Osteocyte (in vitro differentiated cells): ENCODE measurements at places on chromosomes 2 and 18. TPM values are rescaled to one million over a fixed set of nuclear protein-coding genes. Genes with fewer than 3 reads are reported as not detected.

Gene CROCC2
- not detected in 2 replicates for total RNA-seq

Gene SPC25
- 4.4 and 5.6 TPM in 2 replicates for total RNA-seq

Gene CERKL
- total RNA-seq: not detected in 2 replicates

Gene GCG
- 0.57 TPM in 1 of 2 replicates, not detected in the other for total RNA-seq

Gene NXPH2
- not detected in 2 replicates for total RNA-seq

DNA sequence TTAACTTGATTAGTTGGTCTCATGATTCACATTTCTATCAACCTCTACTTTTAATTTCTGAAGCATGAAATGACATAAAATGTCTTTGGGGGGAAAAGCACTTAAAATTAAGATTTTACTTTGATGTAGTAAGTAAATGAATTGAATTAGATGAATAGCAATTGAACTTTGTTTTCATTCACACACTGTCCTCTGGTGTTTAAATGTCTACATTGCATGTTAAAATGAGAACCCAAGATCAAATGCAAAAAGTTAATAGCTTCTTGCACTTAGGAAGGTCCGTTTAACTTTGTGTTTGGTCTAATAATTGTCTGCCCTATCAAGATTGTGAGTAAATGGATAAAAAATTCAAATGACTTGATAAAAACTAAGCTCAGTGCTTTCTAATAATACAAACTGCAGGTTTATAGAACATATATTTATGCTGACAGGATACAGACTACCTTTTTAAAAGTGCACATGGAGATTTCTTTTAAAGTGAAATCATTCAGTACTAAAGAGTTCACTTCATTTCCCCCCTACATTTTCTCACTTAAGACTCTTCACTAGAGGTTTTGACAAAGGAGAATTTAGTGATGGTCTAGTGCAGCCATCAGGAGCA, 156.2 kb upstream of the NABP1 start:
- DNase-seq: no peak

DNA sequence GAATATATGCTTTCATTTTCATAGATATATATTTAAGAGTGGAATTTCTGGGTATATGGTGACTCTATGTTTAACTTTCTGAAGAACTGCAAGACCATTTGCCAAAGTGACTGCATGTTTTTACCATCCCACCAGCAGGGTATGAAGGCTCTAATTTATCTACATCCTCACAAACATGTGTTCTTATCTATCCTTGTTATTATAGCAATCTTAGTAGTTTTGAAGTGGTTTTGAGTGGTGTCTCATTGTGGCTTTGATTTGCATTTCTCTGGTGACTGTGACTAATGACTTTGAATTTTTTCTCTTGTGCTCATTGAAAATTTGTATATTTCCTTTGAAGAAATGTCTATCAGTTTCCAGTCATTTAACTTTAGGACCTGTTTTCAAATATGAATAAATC, 310.2 kb upstream of the NRP2 start:
- DNase-seq: no peak

GRCh38 chr2:222440673-222441422, 16.5 kb downstream of the SGPP2 start:
- no peak for DNase-seq

DNA sequence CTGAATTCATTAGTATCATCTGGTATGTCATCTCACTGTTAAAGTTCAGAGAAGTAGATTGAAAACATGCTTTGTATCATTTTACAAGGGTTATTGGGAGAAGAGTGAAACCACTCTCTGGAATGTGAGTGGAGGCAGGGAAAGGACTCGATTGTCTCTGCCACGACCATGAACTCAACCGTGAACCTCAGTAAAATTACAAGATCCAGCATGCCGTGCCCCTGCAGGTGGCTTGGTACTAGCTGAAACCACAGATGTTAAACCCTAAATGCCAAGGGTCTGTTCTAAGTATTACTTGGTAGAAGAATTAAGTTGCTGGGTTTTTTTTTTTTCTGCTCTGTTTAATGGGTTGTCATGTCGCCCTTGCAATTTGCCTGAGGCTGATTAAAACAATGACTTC, 197.2 kb downstream of the MYO3B start:
- no peak for DNase-seq

- no peak for DNase-seq
These were observed 35.0 kb upstream of the PSMD14 start for GRCh38 chr2:161273038-161273760.

- no peak for DNase-seq
These were observed 58.1 kb downstream of the KCNS3 start for GRCh38 chr2:17936599-17936998.

- no peak for DNase-seq
These were observed 66.7 kb downstream of the RTN4 start for GRCh38 chr2:54983345-54984220.

- no peak for DNase-seq
These were observed 64.8 kb upstream of the RND3 start for GRCh38 chr2:150552041-150552820.

GRCh38 chr2:163312713-163313112, 423.1 kb downstream of the FIGN start:
- DNase-seq: no peak

- no peak for DNase-seq
These were observed 4.4 kb downstream of the FHOD3 start for GRCh38 chr18:36301884-36302283.

DNA sequence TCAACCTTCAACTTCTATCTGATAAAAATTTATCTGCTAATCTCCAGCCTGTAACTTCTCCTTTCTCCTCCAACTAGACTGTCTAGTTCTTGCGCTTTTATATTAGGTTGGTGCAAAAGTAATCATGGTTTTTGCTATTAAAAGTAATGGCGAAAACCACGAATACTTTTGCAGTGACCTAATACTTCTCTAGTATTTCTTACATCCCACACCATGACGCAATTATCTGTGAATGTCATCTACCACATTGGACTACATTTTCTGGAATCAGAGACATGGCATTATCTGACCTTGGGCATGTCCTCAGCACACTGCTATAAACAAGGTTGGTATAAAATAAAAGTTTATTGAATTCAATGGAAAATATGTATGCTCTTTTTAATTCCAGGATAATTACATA, 370.2 kb upstream of the LYPD1 start:
- DNase-seq: no peak

- DNase-seq: no peak
These were observed 29.3 kb downstream of the EFHD1 start for GRCh38 chr2:232662486-232663260.

DNA sequence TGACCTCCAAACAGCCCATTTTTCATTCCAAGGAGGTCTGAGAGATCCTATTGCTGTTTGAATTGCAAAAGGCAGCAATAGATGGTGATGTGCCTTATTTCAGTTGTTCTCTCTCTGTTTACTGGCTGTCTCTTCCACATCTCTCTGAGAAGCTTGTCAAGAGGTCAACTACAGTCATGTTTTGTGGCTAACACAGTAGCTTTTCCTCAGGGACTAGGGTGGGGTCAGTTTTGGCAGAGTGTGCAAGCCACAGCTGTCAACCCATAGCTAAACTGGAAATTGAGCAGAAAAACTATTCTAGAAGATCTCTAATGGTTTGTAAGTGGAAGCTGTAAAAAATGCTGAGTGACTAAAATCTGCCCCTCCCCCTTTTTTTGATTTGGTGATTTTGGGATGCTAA, 67.1 kb downstream of the DIS3L2 start:
- DNase-seq: no peak

DNA sequence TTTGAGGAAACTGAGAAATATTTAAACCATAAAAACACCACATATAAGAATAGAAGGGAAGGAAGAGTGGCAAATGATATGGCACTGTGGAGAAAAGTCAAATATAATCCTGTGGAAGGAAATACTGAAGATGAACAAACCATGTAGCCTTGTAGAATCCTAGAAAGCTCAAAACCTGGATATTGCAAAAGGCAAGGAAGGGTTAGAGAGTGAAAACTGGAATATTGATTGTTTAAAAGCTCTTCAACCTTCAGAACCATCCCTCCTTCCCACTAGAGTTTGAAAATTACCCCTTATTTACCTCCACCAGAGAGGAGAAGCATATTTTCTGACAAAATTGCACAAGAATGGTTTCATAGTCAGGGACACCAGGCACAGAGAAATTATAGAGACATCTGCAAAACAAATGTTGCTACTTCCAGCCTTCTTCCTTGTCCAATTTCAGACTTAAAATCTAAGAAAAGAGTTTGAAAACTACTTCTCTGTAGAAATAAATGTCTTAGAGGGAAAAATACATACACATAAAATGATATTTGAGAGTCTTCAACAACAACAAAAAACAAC, 48.0 kb downstream of the ANTXR1 start:
- no peak for DNase-seq

DNA sequence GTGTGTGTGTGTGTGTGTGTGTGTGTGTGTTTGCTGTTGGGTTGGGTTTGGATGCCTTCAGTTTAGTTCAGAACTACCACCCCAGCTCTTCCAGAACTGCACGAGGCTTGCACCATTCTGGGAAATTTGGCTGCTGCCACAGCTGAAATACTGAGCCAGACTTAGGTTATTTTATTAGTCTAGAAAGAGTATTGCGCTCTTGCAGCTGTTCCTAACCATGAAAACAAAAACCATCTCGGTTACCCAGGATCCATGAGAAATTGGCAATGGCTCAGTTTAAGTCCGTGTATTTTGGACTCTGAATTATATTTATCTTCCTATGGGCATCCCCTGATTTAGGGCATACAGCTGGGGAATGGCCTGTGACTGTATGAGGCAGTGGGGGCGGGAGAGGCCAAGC, 83.2 kb downstream of the TANC1 start:
- DNase-seq: no peak

DNA sequence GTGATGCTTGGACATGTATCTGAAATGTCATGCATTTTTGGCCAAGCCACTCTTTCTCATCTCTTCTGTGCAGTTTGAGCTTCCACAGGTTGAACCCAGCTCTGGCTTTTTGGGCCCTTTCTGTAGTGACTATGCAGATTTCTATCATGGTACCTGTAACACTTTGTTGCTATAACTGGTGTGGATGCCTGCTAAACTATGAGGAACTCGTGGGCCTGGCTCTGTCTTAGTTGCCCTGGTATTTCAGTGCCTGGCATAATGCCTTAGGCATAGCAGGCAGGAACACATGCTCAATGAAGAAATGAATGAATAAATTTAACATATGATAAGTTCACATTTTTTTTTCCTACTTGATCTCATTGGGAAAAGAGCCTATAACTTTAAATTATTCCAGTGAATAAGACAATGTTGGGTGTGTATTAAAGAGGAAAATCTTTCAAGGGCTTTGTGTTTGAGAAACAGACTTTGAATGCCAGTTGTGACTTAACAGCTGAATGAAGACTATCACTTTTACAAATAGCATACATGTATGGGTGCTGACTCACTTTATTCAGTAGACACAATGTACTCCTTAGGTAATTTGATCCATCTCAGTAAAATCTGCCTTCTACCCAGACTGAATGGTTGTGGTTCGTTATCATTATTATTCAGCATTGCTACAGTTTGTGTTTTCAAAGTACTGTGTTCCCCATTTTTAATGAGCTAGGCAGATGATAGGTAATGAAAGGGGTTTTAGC, 86.4 kb upstream of the MAP4K3 start:
- no peak for DNase-seq
